ENCODE measurements at places on chromosomes 4 and X. TPM values are rescaled to one million over a fixed set of nuclear protein-coding genes. Genes with fewer than 3 reads are reported as not detected.

- H3K27me3 ChIP-seq: no peaks in the 10 kb centered on the region
- H3K36me3 ChIP-seq: no peaks in the 10 kb centered on the region
- no peaks in the 10 kb centered on the region for H3K4me1 ChIP-seq
- no peak for DNase-seq
- no peak overlapping the region for H3K4me3 ChIP-seq
- H3K27ac ChIP-seq: no peak overlapping the region
Observed at GRCh38 chrX:149157976-149158375, 347.1 kb downstream of the IDS start.

DNA sequence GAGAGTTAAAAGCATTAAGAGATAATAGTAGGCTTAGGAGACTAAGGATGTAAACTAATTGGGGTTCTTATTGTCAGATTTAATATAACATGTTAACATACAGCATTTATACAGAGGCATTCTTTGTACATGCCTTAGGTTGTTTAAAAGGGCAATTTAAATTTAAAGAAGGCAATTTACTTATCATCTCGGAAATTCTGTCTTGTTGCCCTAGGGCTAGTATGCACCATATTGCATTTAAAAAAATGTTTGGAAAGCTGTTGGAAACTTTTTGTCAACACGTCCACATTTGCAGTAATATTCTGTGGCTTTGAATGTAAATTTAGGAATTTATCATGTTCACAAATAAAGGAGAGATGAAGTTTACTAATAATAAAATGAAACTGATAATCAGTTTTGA is 25.5 kb downstream of the GALNT7 start:
- H3K4me1 ChIP-seq: peaks cover 7% of the 10 kb centered on the region
- H3K27me3 ChIP-seq: no peaks in the 10 kb centered on the region
- no peaks in the 10 kb centered on the region for H3K36me3 ChIP-seq

The FAT1 gene
- total RNA-seq: 77.8 TPM

DNA sequence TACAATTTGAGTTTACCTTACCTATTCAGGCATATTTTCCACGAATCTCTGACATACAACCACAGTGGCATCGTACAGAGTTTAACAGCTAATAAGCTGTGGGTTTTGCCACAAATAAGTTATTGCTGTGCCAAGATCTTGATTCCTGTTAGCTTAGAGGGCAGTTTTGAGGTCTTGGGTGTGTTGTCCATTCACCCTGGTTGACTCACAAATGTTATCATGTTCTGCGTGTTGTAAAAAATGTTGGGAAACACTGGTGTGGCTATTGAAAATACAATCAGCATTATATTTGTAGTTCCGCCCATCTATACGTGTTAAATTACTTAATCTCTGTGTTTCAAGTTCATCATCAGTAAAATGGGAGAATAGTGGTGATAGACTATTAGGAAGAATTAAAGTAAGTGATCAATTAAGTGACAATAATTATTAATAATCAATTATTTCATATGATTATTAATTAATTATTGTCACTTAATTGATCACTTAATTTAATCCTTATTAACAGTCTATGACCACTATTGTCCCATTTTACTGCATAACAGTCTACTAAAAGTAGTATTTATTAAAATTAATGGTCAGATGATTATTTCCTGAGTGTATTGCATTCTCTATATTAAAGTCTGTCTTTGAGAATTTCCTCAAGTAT is 96.3 kb downstream of the TMA16 start:
- no peak overlapping the region for H3K4me3 ChIP-seq
- H3K36me3 ChIP-seq: no peaks in the 10 kb centered on the region
- no peak overlapping the region for H3K27ac ChIP-seq
- H3K4me1 ChIP-seq: no peaks in the 10 kb centered on the region

GRCh38 chr4:135098061-135098460 is 896.5 kb upstream of the PABPC4L start:
- H3K4me3 ChIP-seq: no peak overlapping the region
- no peak overlapping the region for H3K27ac ChIP-seq
- no peaks in the 10 kb centered on the region for H3K36me3 ChIP-seq
- H3K4me1 ChIP-seq: no peaks in the 10 kb centered on the region
- DNase-seq: no peak
- H3K27me3 ChIP-seq: no peaks in the 10 kb centered on the region

GRCh38 chr4:105990933-105991332 is 95.7 kb downstream of the NPNT start:
- H3K4me1 ChIP-seq: no peaks in the 10 kb centered on the region
- H3K36me3 ChIP-seq: no peaks in the 10 kb centered on the region
